ENCODE measurements at places on chromosomes 2 and 18.
A peak's percentile ranks its signal among the peaks of the same experiment; 100 is the strongest.

DNA sequence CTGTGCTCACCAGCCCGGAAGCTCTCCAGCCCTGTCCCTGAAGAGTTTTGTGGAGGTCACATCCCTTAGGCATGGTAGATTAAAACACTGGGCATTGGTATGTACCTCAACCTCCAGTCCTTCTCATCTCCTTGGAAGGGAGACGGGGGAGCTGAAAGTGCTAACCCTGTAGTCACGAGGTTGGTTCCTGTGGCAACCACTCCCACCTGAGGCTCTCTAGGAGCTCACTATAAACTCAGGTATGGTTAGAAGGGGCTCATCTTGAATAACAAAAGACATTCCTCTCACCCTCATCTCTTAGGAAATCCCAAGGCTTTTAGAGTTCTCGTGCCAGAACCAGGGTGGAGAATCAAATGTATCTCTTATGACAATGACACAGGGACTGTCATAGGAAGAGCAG, 43.0 kb upstream of the MGAT4A start:
- DNase-seq = no peak

GRCh38 chr18:35268821-35269220, 21.2 kb downstream of the ZSCAN30 start:
- DNase-seq = no peak

GRCh38 chr2:173652767-173653431, 298.2 kb downstream of the CDCA7 start:
- peak; percentile 79 for DNase-seq

- DNase-seq = peak; percentile 4
Observed at GRCh38 chr18:2304378-2305175, 266.7 kb downstream of the METTL4 start.

DNA sequence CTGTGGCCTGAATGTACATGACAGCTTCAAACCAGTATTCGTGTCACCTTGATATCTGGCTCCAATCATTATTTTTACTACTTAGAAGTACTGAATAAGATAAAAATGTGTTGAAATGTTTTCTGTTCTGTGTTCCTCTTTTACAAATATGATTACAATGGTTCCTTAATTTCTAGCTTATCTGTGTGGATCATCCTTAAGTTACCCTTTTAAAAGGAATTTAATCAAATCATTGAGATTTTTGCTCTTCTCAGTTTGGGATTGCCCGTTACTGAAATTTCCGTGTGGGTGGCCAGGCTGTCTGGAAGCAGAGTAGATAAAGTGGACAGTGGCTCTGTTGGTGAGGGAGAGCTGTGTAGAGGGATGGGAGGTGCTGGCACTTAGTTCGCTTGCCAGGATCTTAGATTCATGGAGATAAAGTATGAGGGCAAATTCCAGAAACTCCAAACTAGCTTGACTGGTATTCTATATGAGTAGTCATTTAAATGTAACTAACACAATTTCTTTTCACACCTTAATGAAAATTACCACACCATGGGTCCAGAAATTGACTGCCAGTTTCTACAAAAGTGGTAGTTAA, 27.4 kb upstream of the SAG start:
- no peak for DNase-seq

DNA sequence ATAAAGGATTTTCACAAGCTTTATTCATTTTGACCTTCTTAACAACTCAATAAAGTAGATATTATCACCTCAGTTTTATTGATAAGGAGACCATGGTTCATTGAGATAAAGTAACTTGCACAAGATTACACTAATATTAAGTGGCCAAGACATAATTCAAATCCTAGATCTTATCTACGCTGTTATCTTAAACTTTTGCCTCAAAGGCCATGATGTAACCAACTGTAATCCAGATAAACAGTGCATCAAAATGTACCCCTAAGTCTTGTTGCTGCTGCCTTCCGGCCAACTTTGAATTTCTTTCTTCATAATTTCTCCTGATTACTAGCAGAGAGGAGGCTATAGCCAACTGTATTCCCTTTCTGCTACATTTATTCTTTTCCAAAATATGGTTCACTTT, 1094.8 kb upstream of the PIK3C3 start:
- no peak for DNase-seq

- no peak for DNase-seq
Observed at GRCh38 chr2:144690771-144691170, 170.9 kb upstream of the ZEB2 start.

- no peak for DNase-seq
Observed at GRCh38 chr18:808086-808485, 4.0 kb downstream of the YES1 start.

DNA sequence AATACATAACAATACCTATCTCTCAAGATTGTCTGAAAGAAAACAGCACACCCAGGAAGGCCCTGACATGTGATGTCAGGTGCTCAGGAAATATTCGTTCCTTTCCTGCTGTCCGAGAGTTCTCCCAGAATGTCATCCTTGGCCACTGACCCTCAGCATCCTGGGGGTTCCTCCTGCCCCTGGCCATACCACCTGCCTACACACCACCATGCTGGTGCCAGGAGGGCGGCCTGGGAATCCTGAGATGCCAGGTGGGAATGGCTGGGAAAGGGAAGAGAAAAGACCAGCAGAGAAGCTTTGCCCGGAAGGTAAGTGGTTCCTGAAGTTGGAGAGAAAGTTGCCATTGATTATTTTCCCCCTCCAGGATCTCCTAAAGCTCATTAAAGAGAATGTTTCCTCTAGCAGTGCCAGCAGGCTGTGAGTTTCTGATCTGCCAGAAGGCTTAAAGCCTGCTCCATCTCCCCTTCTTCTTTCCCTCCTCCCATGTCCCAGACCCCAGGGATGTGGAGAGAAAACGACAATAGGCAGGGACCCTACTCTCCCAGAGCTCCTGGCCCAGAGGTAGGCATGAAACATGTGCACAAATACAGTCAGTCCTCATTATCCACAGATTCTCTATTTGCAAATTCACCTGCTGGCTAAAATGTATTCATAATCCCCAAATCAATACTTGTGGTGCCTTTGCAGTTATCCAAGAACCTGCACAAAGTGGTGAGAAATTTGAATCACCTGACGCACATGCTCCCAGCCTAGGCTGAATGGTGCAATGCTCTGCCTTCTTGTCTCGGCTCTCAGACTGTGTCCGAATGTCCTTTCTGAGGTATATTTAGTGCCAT, 147.1 kb upstream of the MYCN start:
- DNase-seq = no peak

- DNase-seq = no peak
Observed at GRCh38 chr18:37435150-37435867, 130.3 kb downstream of the CELF4 start.

DNA sequence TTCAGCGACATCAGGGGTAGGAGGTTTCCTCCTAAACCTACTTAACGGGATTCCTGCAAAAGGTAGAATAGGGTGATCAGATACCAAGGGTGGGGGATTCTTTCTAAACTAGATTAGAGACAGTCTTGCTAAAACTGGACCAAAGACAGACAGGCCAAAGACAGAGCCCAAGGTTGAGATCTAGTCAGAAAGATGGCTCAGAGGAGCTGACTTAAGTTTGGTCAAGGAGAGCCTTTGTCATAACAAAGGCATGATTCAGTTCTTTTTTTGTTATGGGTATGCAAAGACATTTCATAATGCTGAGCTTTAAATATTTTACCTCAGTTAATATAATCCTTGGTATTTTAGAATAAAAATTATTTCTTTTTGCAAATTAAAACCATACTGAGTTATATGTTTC, 17.8 kb upstream of the GPR75 start:
- DNase-seq = no peak

DNA sequence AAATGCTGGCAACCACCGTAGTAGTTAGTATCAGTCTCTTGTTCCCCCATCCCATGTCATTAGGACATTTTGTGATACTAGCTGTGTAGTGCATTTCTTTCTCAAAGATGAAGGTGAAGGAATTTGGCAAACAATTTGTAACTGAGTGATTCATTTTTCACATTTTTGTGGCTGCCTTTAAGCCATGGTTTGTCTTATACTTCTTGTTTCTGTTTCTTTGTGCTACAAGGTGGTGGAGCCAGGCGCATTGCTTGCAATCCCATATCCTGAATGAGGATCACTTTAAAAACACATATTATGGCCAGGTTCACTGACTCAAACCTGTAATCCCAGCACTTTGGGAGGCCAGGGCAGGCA, 40.6 kb downstream of the GPD2 start:
- no peak for DNase-seq

GRCh38 chr2:121707920-121708361, 28.7 kb downstream of the NIFK start:
- DNase-seq = no peak

GRCh38 chr2:241161646-241162281, 11.5 kb downstream of the PPP1R7 start:
- no peak for DNase-seq

DNA sequence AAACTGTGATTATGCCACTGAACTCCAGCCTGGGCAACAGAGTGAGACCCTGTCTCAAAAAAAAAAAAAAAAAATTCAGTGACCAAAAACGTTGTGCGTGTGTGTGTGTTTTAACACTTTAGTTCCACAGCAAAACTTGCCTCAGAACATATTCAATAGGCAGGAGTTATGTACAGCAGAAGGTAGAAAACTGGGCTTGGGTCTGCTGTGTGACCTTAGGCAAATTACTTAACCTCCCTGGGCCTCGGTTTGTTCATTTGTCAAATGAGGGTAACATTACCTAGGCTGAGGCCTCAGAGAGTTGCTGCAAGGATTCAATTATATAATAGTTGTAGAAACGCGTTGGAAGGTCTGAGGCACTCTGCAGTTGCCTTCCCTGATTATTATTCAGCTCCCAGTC, 10.3 kb upstream of the SCG2 start:
- no peak for DNase-seq

DNA sequence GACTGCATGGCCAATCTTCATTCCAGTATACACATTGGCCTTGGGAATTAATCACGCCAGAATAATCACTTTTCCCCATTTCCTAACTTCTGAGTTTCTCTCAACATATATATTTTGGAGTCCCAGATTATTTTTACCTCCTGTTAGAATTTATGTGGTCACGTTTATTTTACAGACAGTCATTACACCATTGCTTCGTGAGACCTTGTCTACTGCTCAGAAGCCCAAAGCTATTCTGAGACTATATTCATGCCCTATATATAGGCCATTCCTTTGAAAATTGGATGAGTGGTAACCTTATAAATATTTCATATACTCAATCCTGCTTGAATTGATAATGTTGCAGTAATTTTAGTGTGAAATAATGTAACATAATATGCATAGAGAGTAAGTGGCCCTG, 610.0 kb upstream of the CDH2 start:
- DNase-seq = no peak

DNA sequence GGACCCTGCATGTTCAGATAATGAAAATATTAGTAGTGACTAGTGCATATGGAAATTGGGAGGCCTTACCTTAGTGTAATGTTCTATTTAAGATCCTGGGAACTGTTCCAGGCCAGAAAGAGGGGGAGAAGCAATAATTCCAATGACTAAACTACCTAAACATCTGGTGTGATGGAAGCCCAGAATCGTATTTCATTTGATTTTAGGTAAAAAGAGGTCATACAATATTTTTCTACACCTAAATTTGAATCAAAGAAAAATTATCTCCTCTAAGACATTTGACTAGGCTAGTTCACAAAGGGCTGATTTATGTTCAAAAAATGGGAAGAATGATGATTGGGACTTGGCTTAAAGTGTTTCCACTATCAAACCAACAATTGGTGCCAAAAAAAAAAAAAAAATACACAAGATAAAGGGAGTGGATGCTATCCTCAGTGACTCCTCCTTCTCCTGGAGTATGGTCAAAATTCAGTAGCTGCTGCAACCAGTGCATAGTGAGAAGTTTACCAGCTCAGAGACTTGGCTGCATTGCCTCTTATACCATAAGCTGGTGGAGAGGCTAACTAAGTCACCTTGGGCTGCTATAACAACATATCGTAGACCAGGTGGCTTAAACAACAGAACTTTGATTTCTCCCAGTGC, 1038.3 kb upstream of the ACVR2A start:
- no peak for DNase-seq

DNA sequence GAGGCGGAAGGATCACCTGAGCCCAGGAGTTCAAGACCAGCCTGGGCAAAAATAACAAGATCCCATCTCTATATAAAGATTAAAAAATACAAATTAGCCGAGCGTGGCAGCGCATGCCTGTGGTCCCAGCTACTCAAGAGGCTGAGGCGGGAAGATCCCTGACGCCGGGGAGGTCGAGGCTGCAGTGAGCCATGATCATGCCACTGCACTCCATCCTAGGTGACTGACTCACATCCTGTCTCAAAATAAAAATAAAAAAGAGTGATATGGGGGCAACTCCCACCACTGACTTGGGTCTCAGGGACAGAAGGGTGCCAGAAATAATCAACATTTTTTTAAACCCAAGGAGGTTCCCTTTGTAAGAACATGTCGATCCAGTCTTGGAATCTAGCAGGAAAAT, 37.6 kb downstream of the ZNF516 start:
- DNase-seq = no peak

DNA sequence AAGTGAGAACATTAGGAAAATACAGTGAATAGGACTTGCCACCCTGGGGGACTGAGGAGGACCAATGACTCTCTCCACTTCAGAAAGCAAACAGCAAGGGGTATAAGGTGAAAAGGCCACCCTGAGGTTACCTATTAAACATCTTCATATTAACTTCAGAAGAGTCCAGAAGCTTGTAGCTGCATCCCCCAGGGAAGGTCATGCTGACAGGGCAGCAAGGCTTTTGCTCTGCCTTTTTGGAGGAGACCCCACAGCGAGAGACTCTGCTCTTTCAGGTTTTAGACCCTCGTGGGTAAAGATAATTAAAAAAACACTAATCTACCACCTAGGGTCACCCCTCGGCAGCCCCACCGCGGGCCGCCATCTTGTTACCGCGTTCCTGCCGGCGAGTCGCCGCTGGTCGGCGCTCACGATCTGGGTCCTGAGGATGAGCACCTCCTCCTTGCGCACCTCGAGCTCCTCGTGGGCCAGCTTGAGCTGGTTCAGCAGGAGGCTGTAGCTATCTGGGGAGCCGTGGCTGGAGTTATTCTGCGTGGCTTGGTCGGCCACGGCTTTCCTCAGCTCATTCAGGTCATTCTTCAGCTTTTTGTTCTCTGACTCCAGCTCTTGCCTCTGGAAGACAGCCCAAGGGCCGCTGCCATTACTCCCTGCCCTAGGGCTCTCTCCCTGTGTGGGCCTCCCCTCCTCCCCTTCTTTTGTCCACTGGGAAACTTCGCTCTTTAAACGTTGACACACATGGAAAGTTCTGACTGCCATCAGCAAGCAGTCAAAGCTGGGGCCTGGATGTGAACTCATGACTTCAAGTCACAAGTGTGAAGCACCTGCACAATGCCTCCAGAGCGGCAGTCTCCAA, 50.7 kb upstream of the ACAA2 start:
- DNase-seq = no peak

GRCh38 chr2:160366474-160366873, 127.1 kb downstream of the RBMS1 start:
- no peak for DNase-seq

GRCh38 chr2:106859498-106859897, 26.5 kb downstream of the ST6GAL2 start:
- DNase-seq = no peak

GRCh38 chr2:13572466-13572865, 855.7 kb downstream of the TRIB2 start:
- DNase-seq = no peak

- DNase-seq = no peak
Observed at GRCh38 chr2:160615706-160616105, 122.1 kb upstream of the RBMS1 start.

GRCh38 chr2:42147641-42148274, 21.4 kb upstream of the EML4 start:
- DNase-seq = no peak
